ENCODE measurements at places on chromosomes 5 and 9.

DNA sequence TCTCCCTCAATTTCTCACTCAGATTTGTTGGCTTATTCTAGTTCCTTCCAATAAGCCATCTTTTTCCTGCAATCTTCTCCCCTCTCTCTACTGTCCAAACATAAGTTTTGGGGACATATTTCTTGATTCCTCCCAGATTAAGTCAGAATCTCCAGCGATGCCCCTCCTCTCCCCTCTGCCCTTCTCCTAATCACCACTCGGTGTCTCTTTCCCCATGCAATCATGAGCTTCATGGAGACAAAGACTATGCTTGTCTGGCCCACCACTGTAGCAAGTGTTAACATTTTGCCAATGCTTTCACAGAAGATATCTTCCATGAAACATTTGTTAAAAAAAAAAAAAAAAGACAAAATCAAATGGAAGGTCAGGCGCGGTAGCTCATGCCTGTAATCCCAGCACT, 42.4 kb downstream of the PDE6A start:
- DNase-seq: no peak

- no peak for DNase-seq
Observed at GRCh38 chr9:21121079-21121478, 20.6 kb downstream of the IFNW1 start.

DNA sequence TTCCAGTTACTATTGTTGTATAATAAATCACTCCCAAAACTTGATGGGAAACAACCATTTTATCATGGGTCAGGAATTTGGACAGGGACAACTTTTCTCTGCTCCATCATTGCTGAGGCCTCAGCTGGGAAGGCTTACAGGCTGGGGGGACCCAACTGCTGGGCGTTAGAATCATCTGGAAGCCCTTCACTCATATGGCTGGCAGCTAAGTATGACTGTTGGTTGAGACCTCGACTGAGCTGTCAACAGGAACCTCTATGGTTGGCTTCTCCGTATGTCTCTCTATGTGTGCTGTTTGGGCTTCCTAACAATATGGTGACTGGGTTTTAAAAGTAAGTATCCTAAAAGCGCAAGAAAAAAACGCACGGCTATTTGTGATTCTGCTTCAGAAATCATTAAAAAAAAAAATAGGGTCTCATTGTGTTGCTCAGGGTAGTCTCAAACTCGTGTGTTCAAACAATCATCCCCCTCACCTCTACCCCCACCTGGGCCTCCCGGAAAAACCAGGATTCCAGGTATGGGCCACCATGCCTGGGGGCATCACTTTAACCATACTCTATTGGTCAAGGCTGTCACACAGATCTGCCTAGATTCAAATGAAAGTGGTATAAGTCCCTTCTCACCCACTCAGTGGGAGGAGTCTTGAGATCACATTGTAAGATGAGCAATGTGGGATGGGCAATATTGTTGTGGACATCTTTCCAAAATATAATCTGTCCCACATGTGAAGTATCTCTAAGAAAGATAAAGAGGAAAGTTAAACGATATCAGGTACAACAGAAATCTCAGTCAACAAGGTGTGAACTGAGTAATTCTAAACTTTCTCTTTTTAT, 15.2 kb downstream of the FNBP1 start:
- DNase-seq: no peak

- no peak for DNase-seq
Observed at GRCh38 chr9:125810161-125810560, 63.0 kb downstream of the PBX3 start.

DNA sequence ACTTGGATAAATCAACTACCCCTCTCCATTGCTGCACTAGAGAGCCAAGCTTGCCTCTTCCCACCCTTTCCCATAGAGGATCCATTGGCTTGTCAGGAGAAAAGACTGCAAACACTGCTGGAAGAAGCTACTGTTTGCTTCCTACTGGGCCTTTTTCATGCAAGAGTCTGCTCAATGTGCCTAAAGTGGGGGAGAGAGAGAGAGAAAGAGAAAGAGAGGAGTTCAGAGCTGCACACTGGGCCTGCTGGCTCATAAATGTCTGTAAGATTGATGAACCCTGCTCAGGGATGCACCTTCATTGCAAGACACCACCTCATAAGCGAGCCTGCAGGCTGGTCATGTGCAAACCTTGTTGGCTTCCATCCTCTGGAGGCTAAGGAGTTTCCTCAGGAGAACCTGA, 269.4 kb downstream of the ZNF608 start:
- DNase-seq: no peak

- no peak for DNase-seq
Observed at GRCh38 chr9:92682269-92682668, 12.3 kb upstream of the IPPK start.

Measured in SHP77 treated with DMSO at 0.1 percent for 48 hours (cell line).